ENCODE measurements at places on chromosomes 16 and 17. TPM values are rescaled to one million over a fixed set of nuclear protein-coding genes. Genes with fewer than 3 reads are reported as not detected.

ST6GALNAC2 gene
- total RNA-seq = not detected

DNA sequence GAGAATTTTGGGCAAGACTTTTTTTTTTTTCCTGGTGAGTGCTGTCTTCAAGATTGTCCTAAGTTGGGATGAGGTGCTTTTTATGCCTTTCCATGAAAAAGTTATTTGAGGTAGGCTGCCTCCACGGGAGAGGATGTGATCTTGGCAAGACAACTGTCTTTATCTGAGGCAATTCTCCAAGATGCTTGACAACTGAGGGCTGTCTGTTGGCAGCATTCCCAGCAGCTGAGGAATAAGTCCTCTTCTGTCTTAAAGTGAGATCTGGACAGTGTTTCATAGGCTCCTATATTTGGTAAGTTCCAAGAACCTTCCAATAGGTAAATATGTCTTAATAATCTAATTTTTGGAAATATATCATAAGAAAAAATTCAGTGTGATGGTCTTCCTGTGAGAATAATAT lies 662.0 kb downstream of the CDH11 start:
- no peak overlapping the region for H3K4me3 ChIP-seq
- no peaks in the 10 kb centered on the region for H3K27me3 ChIP-seq
- H3K27ac ChIP-seq = no peak overlapping the region
- H3K4me1 ChIP-seq = no peaks in the 10 kb centered on the region

KRT25 gene
- not detected for total RNA-seq

KRTAP4-1 gene
- total RNA-seq = not detected

LIMD2 gene
- 202 TPM for total RNA-seq

GRCh38 chr16:80023865-80024264 lies 423.3 kb upstream of the MAF start:
- no peak overlapping the region for H3K27ac ChIP-seq
- DNase-seq = no peak
- H3K4me3 ChIP-seq = no peak overlapping the region
- no peaks in the 10 kb centered on the region for H3K36me3 ChIP-seq
- peaks cover 9% of the 10 kb centered on the region for H3K4me1 ChIP-seq
- peaks cover 1% of the 10 kb centered on the region for H3K27me3 ChIP-seq

CD79B gene
- 29.2 TPM for total RNA-seq

HERPUD1 gene
- total RNA-seq = 164 TPM

Measured in activated CD4-positive, alpha-beta T cell treated with anti-CD3 and anti-CD28 coated beads, Interleukin-2, amount 10 ng/mL, durations not matched to agents 24 days and 14 days (primary cell).